ENCODE measurements at places on chromosomes 7 and 10. TPM values are rescaled to one million over a fixed set of nuclear protein-coding genes. Genes with fewer than 3 reads are reported as not detected.
A peak's percentile ranks its signal among the peaks of the same experiment; 100 is the strongest.

DNA sequence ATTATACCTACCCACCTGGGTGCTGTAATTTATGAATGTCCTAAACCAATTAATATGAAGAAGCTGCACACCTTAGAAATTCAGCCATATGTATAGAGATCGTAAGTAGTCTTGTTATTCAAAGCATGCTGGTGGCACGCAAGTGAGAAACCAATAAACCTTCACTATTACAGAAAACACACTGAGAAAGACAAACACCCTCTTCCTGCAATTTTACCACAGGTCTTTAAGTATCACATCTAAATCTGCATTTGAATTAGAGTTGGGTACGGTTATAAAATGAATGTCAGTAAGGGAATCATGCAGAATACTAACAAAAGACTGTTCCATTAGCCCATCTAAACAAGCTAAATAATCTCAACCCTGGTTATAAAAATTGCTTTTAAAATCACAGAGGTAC lies 33.8 kb downstream of the CCNJ start:
- no peak for DNase-seq
- no peaks in the 10 kb centered on the region for H3K27me3 ChIP-seq
- H3K4me3 ChIP-seq, result no peak overlapping the region
- H3K27ac ChIP-seq, result no peak overlapping the region

DNA sequence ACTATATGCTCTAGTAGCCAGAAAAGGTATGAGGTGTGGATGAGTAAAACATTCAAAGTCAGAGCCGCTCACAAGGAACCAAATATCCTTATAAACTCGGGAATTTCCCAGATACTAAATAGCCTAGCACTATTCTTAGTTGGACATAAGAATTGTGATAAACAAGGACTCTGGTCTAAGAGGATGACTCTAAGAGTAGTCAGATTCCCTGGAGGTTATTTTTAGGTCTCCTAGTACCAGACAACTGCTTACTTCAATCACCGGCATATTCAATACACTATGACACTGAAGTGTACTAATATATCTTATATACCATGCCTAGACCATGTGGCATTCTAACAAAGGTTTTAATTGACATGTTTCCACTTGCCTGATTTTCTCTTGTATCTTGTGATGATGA lies 56.5 kb downstream of the LMBR1 start:
- no peak for DNase-seq
- H3K27me3 ChIP-seq, result no peaks in the 10 kb centered on the region
- H3K4me3 ChIP-seq, result no peak overlapping the region
- peaks cover 6% of the 10 kb centered on the region for H3K36me3 ChIP-seq
- H3K27ac ChIP-seq, result peak overlapping the region; percentile 71

The GATA3 gene
- total RNA-seq, result not detected

GRCh38 chr7:157359581-157359980 lies 22.8 kb downstream of the DNAJB6 start:
- no peaks in the 10 kb centered on the region for H3K4me1 ChIP-seq
- H3K27ac ChIP-seq, result no peak overlapping the region
- H3K4me3 ChIP-seq, result no peak overlapping the region
- peaks cover 34% of the 10 kb centered on the region for H3K36me3 ChIP-seq
- H3K27me3 ChIP-seq, result no peaks in the 10 kb centered on the region

DNA sequence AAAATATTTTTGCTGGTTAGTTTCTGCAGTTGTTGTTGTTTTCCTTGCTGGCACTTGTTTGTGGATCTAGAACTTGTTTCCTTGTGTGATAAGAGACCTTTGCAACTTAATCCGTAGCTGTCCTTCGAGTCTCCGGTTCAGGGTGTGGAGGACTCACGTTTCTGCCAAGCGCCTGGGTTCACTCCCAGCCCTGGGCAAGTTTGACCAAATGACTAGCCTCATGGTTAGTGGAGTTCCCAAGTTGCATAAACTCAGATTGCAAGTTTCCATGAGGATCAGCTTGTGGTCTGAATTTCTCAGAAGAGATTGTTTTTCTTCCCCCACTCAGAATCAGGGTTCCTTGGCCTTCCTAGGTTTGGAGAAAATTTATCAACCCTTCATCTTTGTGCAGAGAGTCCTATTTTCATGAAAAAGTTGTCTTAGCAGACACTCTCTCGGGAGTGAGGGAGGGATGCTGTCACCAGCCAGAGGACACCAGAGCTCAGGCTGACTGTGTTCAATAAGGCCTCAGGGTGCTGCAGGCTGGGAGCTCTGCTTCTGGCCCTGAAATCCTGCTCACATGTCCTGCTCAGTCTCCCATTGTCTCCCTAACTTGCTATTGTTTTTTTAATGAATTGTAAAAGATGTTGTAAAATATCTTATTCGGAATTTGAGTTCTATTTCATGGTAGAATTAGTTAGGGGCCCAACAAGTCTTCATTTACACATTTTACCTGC lies 377.7 kb upstream of the KLF6 start:
- H3K4me1 ChIP-seq, result no peaks in the 10 kb centered on the region
- no peaks in the 10 kb centered on the region for H3K36me3 ChIP-seq
- no peaks in the 10 kb centered on the region for H3K27me3 ChIP-seq
- no peak for DNase-seq
- no peak overlapping the region for H3K4me3 ChIP-seq

DNA sequence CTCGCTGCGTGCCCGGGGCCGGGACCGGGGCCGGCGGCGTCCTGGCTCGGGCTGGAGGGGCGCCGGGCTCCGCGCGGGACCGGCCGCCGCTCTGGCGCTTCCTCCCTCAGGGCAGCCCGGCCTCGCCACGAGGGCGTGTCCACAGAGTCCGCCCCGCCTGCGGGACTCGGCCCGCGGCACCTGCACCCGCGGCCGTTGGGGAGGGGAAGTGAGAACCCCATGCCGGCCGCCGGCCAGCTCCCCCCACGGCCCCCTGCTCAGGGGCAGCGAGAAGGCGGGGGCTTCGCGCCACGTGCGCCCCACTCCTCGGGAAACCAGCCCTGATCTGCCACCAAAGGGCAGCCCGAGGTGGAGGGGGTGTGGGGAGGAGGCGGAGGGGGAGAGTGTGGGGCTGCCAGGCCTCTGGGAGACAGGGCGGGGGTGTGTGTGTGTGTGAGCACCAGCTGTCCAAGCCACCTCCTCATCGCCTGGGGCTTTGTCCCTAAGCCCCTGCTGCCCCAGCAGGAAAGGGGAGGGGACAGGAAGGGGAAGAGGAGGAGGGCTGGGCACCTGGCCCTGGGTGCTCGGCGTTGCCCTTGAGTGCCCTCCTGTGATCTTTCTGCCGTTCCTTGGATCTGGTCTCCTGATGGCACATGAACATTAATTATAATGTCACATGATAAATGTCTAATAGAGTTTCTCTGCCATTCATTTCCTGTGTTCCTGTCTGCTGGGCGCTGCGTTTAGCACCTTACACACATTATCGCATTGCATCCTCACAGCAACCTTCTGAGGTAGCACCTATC lies at the start of gene PIK3AP1:
PIK3AP1 (minus strand) TSS at position 93 of the 785 bp plus-strand sequence. CDS start 120 bp downstream, outside the sequence.
- H3K36me3 ChIP-seq, result peaks cover 10% of the 10 kb centered on the region
- peak within 1 kb of the TSS; percentile 98 for H3K27ac ChIP-seq
- H3K4me3 ChIP-seq, result peak within 1 kb of the TSS; percentile 91
- DNase-seq, result peak; percentile 87

The GALNT17 gene
- total RNA-seq, result not detected

DNA sequence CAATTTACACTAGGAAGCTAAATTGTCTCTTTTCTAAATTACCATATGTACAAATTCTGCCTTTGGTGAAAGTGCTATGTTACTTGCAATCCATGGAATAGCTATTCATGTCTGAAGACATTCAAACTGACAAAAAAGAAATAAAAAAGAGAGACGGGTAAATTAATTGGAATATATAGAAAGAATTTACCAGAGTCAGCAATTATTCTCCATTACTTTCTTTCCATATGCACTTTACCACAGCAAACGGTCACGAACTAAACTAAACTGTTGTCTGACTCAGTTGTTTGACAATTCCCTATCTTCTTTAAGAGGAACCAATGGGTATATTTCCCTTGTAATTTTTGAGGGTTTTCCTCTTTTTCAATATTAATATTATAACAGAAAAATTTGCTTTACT lies 85.7 kb downstream of the HOXA1 start:
- no peak overlapping the region for H3K27ac ChIP-seq
- no peaks in the 10 kb centered on the region for H3K36me3 ChIP-seq
- peaks cover 3% of the 10 kb centered on the region for H3K27me3 ChIP-seq
- DNase-seq, result no peak
- no peaks in the 10 kb centered on the region for H3K4me1 ChIP-seq

All from Karpas-422 (cell line).